Pericardium fibroblast (primary cell): ENCODE measurements at places on chromosomes 2 and 18. TPM values are rescaled to one million over a fixed set of nuclear protein-coding genes. Genes with fewer than 3 reads are reported as not detected.

Gene HYCC2
- 2.2 and 9.4 TPM in 2 replicates for total RNA-seq

Gene TMEM37
- 2.0 and 7.6 TPM in 2 replicates for total RNA-seq

Gene TMEM150A
- total RNA-seq: 22.9 and 26.7 TPM in 2 replicates

Gene ABCG5
- total RNA-seq: 0.17 TPM in 1 of 2 replicates, not detected in the other

Gene ALPG
- not detected in 2 replicates for total RNA-seq

Gene AQP12B
- not detected in 2 replicates for total RNA-seq

Gene PPP1R1C
- 1.6 TPM in 1 of 2 replicates, not detected in the other for total RNA-seq

Gene SERPINB13
- not detected in 2 replicates for total RNA-seq

Gene STK16
- 12.2 and 13.4 TPM in 2 replicates for total RNA-seq

Gene MMADHC
- 86.7 and 131 TPM in 2 replicates for total RNA-seq

Gene SP140
- not detected in 2 replicates for total RNA-seq

Gene ANKRD30B
- total RNA-seq: not detected in 2 replicates

Gene DNAH6
- under 0.01 TPM in 1 of 2 replicates, not detected in the other for total RNA-seq

Gene RNF181
- total RNA-seq: 157 and 188 TPM in 2 replicates

Gene SEMA4C
- total RNA-seq: 26.8 and 28.2 TPM in 2 replicates

Gene PLGLB1
- 0.93 and 2.0 TPM in 2 replicates for total RNA-seq

Gene C1QL2
- not detected in 2 replicates for total RNA-seq

Gene DAW1
- total RNA-seq: 1.5 and 7.5 TPM in 2 replicates

Gene CTDSP1
- total RNA-seq: 69.6 and 90.4 TPM in 2 replicates

Gene GKN2
- total RNA-seq: not detected in 2 replicates

Gene DARS1
- total RNA-seq: 58.7 and 64.6 TPM in 2 replicates

Gene GPR75
- 0.35 and 0.77 TPM in 2 replicates for total RNA-seq

Gene CXCR4
- 0.47 and 8.1 TPM in 2 replicates for total RNA-seq

Gene MAL
- total RNA-seq: not detected in 2 replicates

Gene HOXD10
- not detected in 2 replicates for total RNA-seq

Gene XDH
- not detected in 2 replicates for total RNA-seq

Gene CGREF1
- total RNA-seq: 9.0 and 10.2 TPM in 2 replicates

Gene SKA1
- total RNA-seq: 1.2 and 1.9 TPM in 2 replicates

Gene MRPL53
- total RNA-seq: 10.3 and 40.7 TPM in 2 replicates

Gene SP140L
- 6.5 and 10.6 TPM in 2 replicates for total RNA-seq

Gene CCL20
- total RNA-seq: 0.47 and 2.6 TPM in 2 replicates

Gene CHRNG
- 0.77 TPM in 1 of 2 replicates, not detected in the other for total RNA-seq

Gene SLC38A11
- total RNA-seq: not detected in 2 replicates

Gene OR6B2
- not detected in 2 replicates for total RNA-seq

Gene CYP27C1
- 0.51 and 0.58 TPM in 2 replicates for total RNA-seq

Gene OXER1
- total RNA-seq: 0.09 TPM in 1 of 2 replicates, not detected in the other

Gene ACKR3
- total RNA-seq: 4.9 and 15.8 TPM in 2 replicates

Gene BOK
- 39.5 and 79.9 TPM in 2 replicates for total RNA-seq

Gene PROM2
- total RNA-seq: 0.09 and 0.12 TPM in 2 replicates

Gene ABCG8
- total RNA-seq: not detected in 2 replicates
